Nephron progenitor cell (in vitro differentiated cells): ENCODE measurements at places on chromosomes 11 and 22.
A peak's percentile ranks its signal among the peaks of the same experiment; 100 is the strongest.

- DNase-seq = no peak
These were observed 124.6 kb downstream of the GRIA4 start for GRCh38 chr11:105734426-105734825.

DNA sequence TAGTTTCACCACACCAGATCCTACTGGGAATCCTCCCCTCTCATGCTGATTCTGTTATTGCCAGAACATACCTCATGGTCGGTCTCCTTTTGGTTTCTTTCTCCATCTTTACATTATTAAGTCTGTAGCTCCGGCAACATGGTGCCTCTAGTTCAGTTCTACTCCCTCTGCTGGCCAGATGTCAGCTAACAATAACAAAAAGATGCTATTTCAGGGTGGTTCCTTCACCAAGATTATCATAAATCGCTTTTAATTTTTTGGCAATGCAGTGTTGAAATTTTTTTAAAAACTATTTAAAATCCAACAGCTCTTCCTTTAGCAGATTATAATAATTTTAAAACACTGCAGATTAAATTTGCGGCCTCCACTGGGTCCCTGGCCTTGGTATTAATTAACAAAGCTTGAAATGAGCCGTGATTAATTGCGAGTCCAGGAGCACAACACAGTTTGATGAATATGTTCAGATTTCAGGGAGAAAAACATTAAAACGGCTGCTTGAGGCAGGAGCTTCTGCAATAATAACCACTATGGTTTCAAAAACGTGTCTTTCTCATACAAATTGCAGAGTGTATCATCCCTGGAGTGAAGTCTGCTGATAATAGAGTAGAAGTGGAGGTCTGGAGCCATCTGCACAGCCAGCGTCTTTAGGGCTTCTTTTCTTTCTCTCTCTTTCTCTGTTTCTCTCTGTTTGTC is 492.9 kb upstream of the KIRREL3 start:
- no peak for DNase-seq

DNA sequence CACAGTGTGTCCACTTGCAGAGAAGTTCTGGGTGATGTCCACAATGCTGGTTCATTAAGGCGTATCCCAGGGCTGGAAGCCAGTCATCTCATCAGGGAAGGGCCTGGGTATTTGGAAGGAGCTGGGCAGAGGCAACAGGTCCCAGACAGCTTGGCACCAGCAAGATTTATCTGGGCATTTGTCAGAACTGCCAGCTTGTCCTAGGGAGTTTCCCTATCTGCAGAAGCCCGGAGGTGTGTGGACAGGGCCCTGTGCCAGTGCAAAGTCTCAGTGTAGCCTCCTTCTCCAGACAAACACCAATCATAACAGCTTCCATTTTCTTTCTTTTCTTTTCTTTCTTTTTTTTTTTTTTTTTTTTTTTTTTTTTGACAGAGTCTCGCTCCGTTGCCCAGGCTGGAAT is 125.3 kb upstream of the TIMP3 start:
- DNase-seq = no peak

GRCh38 chr11:782264-783174 is 5.2 kb upstream of the GATD1 start:
- peak; percentile 4 for DNase-seq

GRCh38 chr22:45640941-45641621 is 30.6 kb upstream of the ATXN10 start:
- no peak for DNase-seq

DNA sequence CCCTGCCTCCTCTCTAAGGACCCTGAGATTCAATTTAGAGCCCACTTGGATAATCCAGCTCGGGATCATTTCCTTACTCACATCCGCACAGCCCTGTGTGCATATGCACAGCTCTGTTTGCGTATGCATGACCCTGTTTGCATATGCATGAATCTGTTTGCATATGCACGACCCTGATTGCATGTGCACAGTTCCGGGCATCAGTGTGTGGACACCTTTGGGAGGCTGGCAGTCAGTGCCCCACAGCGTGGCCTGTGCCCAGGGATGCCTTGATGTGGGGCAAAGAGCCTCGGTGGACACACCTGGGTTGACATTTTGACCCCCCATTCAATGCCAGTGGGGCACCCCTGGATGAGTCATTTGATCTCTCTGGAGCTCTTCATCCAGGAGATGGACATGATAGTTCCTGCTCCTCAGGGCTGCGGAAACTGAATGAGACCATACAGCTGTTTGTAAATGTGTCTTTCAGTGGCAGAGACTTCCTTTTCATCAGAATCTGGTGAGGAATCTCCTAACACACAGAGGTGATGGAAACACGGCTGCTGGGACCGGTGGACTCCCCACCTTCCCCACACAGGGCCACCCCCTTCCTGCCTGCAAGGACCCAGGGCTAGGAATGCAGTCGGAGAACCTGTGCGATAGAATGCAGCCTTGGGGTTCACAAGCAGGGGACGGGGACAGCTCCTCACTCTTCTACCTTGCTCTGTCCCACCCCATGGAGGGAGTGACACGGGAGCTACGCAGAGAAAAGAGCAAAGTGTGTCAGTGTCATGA is 41.2 kb downstream of the MYEOV start:
- DNase-seq = no peak

- no peak for DNase-seq
These were observed 296.5 kb downstream of the KIRREL3 start for GRCh38 chr11:126704096-126704495.

DNA sequence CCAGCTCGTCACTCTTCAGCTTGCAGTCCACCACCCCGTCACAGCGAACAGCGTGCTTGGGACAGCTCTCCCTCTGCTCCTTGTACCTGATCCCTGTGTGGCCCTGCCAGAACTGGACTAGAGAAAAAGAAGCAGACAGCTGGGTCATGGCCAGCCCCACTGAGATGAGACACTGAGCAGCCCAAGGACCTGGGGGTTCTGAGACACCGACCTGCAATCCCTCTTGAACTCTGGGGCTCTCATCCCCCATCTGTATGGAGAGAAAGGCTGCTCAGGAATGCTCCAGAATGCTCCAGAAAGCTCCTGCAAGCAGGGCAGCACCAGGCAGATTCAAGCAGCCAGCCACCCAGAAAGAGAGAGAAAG is 14.8 kb downstream of the TMPRSS13 start:
- no peak for DNase-seq

DNA sequence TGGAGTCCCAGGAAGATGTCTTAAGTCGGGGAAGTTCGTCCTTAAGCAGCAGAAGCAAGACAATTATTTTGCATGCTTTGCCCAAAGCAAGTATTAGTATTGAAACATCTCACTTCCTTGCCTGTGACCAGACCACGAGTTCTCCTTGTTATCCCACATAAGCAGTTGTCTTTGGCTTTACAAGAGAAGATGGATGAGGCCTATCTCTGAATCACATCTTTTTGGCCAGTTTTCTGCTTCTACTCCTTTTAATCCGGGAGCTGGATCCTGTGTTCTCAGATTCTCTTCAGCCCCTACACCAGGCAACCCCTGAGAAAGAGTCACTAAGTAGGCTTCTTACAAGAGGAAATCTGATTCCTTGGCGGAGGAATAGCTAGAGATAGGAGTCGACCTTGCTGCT is 2.1 kb downstream of the SYT9 start:
- no peak for DNase-seq

- no peak for DNase-seq
These were observed 22.2 kb downstream of the PDHX start for GRCh38 chr11:34938611-34939010.

GRCh38 chr11:94104734-94105133 is 23.9 kb upstream of the PANX1 start:
- DNase-seq = no peak

GRCh38 chr11:820655-821511 is 2.2 kb downstream of the PNPLA2 start:
- DNase-seq = no peak

DNA sequence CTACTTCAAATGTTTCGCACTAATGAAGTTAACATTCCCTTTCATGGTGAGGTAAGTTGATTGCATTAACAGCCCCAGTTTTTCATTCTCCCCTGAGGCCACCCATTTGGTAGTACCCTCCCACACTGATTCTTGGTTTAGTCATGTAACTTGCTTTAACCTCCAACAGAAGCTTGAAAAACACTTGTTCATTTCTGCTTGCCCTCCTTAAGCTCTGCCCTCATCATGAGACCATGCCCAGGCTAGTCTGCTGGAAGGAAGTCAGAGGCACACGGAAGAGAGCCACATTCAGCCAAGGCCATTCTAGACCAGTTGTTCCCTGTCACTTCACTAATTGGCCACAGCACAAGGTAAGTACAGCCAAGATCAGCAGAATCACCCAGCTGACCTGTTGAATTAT is 50.7 kb upstream of the CD44 start:
- no peak for DNase-seq

GRCh38 chr11:60699284-60699691 is at the start of gene MS4A8:
TSS of gene MS4A8 (plus strand) at chr11:60699612. CDS start at chr11:60700861, 1,249 bp downstream.
- no peak for DNase-seq

GRCh38 chr22:28229566-28230485 is 310.8 kb upstream of the PITPNB start:
- no peak for DNase-seq

DNA sequence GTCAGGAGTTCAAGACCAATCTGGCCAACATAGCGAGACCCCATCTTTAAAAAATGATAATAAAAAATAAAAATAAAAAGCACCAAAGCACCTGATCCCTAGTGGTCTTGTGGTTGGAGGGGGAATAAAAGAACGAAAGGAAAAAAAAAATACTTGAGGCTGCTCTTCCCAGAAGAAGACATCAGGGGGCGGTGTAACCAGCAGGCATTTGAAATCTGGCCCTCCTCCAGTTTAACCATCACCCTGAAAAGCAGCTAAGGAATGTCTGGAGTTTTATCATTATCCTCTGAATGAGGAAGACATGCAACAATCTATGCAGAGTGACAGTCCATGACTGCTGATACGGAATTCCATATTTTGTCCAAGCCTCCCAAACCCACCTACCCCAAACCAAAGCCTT is 5.6 kb upstream of the KCTD17 start:
- DNase-seq = no peak

GRCh38 chr22:46860562-46860961 is 98.1 kb downstream of the TBC1D22A start:
- no peak for DNase-seq

- DNase-seq = no peak
These were observed 124.0 kb downstream of the ETS1 start for GRCh38 chr11:128463371-128463829.

- peak; percentile 76 for DNase-seq
These were observed 15.2 kb downstream of the BCL9L start for GRCh38 chr11:118910309-118911112.

- no peak for DNase-seq
These were observed 19.2 kb downstream of the AP2A2 start for GRCh38 chr11:944711-945470.

DNA sequence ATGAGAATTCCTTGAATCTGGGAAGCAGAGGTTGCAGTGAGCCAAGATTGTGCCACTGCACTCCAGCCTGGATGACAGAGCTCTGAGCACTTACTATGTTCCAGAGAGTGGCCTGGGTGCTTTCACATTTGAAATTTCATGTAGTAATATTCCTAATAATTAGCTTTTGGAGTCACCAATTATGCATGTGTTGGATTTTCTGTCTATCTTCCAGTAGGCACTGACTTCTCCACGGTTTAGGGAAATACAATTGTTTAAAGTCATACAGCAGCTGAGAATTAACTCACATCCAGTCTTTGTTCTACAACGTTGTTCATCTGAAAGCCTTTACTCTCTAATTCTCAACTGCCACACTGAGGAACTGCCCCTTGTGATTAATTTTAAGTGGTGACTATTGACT is 150.2 kb downstream of the CSNK2A3 start:
- DNase-seq = no peak

DNA sequence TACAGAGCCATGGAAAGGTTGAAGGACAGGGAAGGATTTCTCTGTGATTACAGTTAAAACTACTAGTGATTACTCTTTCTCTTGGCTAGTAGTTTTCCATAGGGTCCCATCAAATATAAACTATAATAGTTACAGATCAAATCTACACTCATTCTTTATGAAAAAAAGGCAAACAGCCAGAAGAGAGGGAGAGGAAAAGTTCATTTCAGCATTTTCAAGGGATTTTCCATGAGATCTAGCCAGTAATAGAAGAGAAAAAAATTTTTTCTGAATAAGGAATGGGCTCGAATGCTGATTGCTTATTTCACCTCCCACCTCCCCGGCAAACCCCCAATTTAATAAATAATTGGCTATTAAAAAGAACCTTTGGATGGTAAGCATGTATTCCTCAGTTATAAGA is 74.8 kb upstream of the BLID start:
- no peak for DNase-seq

- DNase-seq = no peak
These were observed 3.3 kb downstream of the PRR33 start for GRCh38 chr11:1888347-1888753.

DNA sequence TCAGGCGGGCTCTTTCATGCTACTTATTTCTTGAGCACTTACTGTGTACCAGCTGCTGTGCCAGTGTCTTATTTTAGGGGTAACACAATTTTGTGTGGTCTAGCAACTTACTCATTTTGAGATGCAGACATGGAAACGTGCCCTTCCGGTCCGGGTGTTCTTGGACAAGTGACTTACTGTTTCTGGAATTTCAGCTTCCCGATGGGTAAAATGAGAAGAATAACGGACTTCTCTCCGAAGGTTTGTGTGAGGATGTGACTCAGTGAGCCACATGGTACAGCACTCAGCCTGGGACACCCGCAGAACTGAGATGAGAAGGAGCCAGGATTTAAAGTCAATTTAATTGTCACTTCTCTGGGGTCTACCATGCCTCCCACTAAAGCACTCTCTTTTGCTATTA is 114.5 kb upstream of the SYT13 start:
- DNase-seq = no peak

GRCh38 chr22:21965762-21966288 is 13.2 kb upstream of the PPM1F start:
- no peak for DNase-seq

DNA sequence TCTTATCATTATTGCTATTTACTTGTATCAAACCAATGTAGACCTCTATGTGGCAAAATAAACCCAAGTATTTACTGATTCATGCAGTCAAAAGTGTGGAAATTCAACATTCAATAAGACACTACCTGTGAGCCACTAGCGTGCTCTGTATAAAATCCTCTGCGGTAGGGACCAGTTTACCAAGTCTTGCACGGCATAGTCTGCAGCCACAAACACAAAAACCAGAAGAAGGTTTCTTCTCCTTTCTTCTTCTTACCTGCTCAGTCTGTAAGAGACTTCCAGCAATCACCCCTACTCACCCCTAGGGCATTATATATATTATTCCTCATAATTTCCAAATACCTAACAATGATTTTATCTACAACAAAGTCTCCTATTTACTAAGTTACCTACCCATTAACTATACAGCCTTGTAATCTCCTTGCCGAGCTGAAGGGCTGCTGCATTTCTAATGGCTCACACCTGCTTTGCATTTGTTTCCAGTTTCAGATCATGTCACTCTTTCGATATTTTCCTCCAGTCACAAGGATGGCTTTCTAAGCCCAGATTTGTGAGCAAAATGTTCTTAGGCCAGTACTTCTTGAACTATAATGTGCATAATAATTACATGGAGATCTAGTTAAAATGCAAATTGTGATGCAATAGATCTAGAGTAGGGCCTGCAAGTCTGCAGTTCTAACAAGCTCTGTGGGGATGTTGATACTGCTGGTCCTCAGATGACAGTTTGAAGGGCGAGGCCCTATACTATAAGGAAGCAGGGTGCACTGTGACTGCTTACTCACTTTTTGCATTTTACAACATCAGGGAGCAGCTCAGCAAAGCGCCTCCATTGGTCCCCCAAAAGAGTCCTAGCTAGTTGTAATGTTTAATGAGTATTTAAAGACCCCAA is 191.9 kb upstream of the DDI1 start:
- DNase-seq = no peak

- DNase-seq = no peak
These were observed 69.4 kb downstream of the DDX10 start for GRCh38 chr11:108734283-108734682.

- no peak for DNase-seq
These were observed 16.9 kb downstream of the LGR4 start for GRCh38 chr11:27455667-27456066.
